ENCODE measurements at places on chromosomes 7 and 10.

DNA sequence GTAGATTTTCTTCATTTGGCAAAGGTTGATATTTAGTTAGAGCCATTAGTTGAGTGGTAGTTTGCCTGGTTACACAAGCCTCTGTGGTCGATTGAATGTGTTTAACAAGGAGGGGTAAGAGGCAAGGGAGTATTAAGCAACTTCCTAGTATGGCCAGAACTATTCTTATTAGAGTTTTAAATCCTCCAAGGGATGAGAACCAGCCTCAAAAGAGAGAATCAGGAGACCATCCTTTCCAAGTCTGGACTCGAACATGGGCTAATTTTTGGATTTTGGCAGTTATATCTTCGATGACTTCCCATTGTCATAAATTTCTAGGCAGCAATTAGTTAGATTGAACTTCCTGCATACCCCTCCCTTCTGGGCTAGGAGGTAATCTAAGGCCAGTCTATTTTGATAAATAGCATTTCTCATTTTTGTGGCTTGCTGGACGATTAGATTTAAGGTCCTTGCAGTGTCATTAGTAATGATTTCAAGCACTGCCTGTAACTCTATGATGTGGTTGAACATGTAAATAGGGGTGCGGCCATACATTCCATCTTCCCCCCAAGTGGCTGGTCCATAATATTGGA, 219.5 kb upstream of the KCND2 start:
- DNase-seq, result no peak

- no peak for DNase-seq
These were observed 27.4 kb upstream of the CYTH3 start for GRCh38 chr7:6299774-6300173.

DNA sequence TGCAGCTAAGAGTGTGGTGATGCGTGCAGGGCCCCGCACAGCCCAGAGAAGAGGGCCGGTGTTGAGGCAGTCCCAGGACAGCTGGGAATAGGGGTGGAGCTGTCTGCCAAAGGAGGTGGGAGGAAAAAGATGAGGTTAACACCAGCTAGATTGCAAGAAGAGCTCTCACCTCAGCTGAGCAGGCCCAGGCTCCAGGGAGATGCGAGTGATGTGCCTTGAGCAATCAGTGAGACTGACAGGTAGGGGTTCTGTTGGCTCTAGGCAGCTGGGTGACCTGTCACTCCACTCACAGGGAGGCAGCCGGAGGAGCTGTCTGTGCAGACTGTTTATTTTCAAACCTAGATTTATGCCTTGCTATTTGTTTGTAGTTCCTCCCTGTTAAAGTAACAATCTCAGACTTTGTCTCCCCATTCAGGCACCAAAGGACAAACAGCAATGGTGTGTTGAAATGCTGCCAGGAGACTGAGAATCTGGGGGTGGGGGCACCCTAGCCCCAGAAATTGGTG, 205.1 kb upstream of the CXCL12 start:
- no peak for DNase-seq

DNA sequence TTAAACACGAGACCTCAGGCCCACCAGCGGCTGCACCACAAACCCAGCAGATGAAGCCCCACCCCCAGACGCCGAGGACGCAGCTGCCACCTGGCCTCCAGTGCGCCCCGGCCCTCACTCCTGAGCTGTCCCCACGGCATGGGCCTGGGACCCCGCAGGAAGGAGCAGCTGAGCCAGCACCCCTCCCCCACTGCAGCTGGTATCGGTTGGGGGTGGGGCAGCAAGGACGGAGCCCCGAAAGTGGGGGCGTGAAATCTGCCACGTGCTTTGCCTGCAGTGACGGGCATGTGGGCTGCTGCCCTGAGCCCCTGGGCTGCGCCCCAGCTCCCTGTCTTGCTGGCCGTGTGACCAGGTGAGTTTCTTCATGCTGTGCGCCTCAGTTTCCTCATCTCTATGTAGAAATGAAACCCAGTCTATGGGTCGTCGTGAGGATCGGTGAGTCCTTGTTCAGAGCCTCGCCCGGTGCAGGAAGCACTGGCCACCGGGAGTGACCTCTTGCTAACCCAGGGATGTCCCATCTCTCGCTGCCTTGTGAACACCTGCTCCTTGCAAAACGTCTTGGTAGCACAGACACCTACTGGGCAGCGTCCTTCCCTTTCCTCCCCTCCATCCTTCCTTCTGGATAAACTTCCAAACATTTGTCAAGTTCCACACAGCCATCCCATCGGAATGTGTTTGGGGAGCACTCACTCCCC, 32.0 kb downstream of the CFAP46 start:
- DNase-seq, result no peak

DNA sequence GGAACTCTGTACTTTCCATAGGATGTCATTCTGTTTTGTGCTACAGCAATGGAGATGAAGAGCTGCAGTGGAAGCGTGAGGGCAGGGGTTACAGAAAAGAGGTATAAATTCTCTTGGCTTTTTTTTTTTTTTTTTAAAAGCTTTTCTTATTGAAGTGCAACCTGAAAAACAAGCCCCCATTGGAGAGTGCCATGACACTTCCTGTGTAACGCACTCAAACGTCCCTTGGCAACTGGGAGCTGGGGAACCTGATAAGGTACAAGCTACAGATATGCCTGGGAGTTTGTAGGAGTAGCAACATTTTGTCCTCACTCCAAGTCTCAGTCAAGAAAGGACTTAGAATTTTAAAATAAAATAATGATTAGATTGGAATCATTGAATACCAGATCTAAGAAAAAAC, 512.1 kb downstream of the RPS24 start:
- no peak for DNase-seq

Measured in CD4-positive, alpha-beta memory T cell (primary cell).